ENCODE measurements at places on chromosomes 7 and 10.

- DNase-seq = no peak
Observed at GRCh38 chr10:74099420-74099819, 51.2 kb downstream of the AP3M1 start.

DNA sequence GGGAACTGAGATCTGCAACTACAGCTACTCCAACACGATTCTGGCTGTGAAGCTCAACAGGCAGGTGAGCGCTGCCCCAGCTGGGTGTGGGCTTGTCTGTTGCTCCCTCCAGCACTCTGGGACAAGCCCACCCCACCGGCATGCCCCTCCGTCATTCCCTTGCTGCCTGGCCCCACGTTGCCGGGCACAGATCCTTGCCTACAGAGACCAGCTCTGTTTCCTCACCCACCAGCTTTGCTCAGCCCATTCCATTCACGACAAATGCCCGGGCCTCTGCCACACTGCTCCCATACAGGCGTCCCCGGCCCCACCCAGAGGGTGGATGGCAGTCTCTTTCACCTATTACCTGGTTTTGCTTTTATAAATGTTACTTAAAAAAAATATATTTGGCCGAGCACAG, 24.6 kb downstream of the WIPI2 start:
- DNase-seq = no peak

GRCh38 chr10:21304608-21305007, 220.9 kb downstream of the SKIDA1 start:
- DNase-seq = no peak

DNA sequence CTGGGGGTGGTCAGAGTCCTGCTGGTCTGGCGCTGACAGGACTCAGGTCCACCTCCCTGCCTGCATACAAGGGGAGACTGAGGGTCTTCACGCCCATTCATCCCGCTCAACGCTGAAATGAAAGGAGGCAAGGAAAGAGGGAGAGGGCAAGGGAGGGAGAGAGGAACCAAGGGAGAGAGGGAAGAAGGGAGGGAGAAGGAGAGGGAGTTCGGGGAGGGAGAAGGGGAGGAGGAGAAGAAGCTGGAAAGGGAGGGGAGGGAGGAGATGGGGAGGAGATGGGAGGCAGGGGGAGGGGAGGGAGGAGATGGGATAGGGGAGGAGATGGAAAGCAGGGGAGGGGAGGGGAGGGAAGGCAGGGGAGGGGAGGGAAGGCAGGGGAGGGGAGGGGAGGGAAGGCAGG, 69.4 kb upstream of the INPP5A start:
- DNase-seq = no peak

DNA sequence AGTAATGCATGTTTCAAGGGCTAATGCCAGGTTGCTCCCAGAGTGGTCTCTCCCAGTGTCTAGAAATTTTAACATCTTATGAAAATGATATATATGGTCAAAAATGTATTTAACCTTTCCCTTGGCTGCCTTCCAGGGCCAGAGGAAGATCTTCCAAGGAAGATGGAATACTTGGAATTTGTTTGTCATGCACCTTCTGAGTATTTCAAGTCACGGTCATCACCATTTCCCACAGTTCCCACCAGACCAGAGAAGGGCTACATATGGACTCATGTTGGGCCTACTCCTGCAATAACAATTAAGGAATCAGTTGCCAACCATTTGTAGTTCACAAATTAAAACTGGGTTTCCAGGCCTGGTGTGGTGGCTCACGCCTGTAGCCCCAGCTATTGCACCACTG, 9.0 kb downstream of the GATAD1 start:
- DNase-seq = no peak

- peak; percentile 34 for DNase-seq
Observed at GRCh38 chr10:110311357-110311949, 6.7 kb upstream of the SMNDC1 start.

DNA sequence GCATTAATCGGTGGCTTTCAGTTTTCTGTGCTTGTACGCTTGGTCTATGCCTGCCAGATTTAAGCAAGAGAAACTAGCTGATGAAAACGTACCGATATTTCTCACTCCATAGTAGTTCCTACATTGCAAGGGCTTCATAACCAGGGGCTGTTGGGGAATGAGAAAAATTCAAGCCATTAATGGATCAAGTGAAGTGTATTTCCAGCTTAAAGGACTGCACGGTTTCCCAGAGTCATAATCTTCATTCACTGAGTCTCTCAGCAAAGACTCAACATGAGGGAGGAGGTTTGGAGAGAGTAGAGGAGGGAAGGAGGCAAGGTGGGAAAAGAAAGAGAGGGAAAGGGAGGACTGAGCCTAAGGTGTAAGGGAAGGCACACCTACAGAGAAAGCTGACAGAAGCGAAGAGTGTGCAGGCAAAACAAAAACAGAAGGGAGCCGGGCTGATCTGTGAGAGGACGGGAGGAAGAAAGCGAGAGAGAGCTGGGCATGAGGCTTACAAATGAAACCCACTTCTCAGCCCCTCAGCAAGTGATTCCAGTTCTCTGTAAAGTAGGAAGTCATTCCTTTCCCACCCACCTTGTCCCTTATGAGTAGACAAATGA, 625 bp downstream of the GIMAP2 start:
- no peak for DNase-seq

DNA sequence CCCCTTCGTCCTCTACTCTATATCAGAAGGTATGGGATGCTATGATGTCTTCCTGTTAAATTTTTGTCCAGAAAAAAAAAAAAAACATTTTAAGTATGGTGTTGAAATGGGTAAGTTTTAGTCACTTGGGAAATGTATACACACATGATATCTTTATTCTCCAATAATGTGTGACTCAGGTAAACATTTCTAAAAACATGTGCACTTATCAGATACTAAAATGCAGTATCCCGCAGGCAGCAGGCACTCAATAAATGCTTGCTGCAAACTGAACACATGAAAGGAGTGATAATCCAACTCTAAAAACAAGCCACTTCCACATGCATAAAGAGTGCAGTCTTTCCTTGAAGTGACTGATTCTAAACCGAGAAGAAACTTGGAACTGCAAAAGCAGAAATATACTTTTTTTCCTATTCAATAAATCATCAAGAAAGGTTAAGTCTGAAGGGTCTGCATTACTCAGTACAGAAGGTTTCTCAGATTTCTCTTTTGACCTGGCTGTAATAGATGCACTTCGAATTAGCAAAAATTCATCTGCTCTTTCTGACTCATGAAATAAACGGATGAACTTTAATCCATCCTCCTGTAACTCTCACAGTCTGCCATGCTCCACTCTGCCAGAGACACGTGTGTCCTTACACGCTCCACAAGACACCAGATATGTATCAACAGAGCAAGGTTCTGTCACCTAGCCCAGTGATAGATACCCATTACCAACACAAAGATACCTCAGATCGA, 84.0 kb downstream of the HIPK2 start:
- DNase-seq = no peak

GRCh38 chr7:55309040-55309991, 55.8 kb upstream of the LANCL2 start:
- peak; percentile 5 for DNase-seq

- DNase-seq = no peak
Observed at GRCh38 chr10:12636571-12636970, 287.2 kb downstream of the CAMK1D start.

DNA sequence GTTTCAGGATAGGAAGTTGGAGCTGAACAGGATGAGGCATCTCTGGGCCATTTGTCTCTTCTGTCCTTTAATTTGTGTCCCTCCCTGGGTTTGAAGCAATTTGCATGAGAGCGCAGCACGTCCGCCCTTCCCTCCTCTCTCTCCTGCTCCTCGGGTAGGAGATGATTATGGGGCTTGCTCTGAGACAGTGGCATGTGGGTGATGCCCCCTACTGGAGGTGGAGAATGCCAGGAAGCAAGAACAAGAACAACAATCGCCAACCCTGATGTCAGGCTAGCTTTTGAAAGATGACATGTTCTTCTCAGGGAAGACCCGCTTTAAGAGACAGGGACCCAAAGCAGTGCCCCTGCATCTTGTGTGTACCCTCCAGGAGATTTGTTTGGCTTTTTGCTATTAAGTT, 63.9 kb upstream of the LOXL4 start:
- no peak for DNase-seq

DNA sequence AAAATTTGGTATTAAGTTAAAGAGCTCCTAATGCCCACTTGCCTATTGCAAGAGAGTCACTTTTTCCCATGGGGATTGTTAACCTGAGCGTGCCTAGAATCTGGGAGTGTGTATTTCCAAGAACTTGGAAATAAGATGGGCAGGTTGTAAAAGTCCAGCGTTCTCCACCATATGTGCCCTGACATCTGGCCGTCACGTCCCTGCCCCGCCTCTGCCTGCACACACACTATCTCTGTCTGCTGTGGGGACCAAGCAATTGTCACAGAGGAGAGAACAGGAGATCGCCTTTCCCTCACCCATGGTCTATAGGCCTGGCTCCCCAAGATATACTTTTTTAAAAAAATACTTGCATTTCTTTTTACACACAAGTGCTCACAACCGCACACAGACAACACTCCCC, 396.5 kb upstream of the PFKP start:
- DNase-seq = no peak

- DNase-seq = no peak
Observed at GRCh38 chr10:31062856-31063255, 31.2 kb upstream of the ZNF438 start.

GRCh38 chr7:30924624-30925023, 13.0 kb downstream of the AQP1 start:
- no peak for DNase-seq

- DNase-seq = no peak
Observed at GRCh38 chr7:144384071-144384470, 19.4 kb downstream of the NOBOX start.

DNA sequence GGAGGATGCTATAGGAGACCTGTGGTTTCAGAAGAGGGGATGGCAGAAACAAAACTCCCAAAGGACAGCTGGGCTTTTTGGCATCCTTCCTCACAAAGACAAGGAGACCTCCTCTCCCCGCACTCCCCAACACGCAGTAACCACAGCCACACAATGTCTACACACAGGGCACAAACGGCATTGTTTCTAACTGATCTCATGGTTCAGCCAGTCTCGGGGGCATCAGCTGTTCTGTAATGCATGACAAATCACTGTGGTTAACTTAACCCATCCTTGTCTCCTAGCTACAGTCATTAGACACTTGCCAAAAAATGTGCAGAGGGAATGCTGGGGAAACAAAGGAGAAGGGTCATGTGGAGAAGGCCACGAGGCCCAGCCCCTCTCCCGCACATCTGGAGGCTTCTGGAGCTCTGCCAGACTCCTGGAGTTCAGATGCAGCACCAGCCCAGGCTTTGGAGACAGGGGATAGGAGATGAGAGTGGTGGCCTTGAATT, 7.6 kb upstream of the ADAMTS14 start:
- no peak for DNase-seq

- DNase-seq = no peak
Observed at GRCh38 chr10:86199041-86199440, 167.6 kb downstream of the GRID1 start.

DNA sequence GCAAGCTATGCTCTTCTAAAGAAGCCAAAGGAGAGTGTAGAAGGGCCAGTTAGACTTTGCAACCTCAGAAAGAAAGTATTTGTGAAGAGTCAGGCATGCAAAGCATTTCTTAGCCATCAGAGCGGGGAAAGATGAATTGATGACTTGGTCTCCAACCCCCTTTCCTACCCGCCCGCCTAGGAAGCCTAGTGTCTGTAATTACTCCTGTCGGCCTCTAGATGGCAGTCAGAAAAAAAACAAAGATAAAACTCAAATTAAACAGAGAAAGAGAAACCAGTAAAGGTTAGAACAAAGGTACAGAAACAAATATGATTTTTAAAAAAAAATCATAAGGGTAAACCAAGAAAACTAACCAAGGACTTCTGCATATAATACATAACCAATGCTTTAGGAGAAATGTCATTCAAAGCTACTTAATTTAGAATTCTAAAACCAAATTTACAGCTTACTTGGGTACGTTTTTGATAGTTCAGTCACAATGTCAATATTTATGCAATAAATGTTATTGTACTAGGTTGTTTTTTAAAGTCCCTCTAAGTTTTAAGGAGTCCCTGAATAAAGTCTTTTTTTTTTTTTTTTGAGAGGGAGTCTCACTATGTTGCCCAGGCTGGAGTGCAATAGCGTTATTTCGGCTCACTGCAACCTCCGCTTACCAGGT, 97.6 kb downstream of the LYZL1 start:
- peak; percentile 4 for DNase-seq

GRCh38 chr7:127447326-127447945, 54.9 kb upstream of the ZNF800 start:
- peak; percentile 47 for DNase-seq

- no peak for DNase-seq
Observed at GRCh38 chr10:23534326-23534725, 95.5 kb downstream of the OTUD1 start.

- no peak for DNase-seq
Observed at GRCh38 chr7:74092964-74093471, 9.4 kb downstream of the LIMK1 start.

DNA sequence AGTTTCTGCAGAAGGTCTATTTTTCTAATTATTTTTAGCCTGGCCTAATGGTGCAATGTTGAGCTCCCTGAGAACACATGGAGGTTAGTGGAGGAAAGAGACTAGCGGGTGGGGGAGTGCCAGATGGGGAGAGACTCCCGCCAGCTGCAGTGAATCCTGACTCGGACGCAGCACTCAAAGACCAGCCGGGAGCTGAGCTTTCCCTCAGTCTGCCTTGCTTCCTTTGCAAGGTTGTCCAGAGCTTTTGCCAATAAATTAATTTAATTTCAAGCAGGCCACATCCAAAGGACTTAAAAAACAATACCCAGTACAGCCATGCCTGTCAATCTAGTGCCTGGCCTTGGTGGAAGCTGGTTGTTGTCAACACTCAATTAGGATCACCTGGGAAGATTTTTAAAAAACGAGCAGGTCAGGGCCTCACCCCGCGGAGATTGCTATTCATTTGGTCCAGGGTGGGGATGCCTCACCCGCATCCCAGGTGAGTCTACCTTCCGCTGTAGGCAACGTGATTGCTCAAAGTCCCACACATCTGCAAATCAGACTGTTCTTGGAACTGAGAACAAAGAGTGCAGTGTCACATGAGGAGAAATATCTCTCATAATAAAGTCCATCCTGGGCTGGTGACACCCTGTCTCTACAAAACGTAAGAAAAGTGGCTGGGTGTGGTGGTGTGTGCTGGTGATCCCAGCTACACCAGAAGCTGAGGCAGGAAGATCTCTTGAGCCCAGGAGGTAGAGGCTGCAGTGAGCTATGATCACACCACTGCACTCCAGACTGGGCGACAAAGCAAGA, 4.0 kb downstream of the CLRN3 start:
- no peak for DNase-seq

GRCh38 chr10:32413513-32413912, 32.4 kb upstream of the CCDC7 start:
- DNase-seq = peak; percentile 31

- DNase-seq = no peak
Observed at GRCh38 chr7:80630608-80631405, 7.6 kb upstream of the CD36 start.

DNA sequence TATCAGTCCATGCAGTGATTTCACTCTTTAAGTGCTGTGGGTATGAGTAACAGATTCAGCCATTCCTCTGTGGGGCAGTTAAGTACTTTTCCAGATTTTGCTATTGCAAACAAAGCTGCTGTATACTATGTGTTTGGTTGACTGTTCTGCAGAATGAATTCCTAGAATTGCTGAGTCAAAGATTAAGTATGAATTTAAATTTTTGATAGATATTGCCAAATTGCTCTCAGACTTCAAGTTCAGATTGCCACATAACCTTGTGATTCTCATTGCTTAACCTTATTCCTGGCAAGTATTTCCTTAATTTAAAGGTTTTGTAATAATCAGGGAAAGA, 21.6 kb upstream of the SAR1A start:
- no peak for DNase-seq
